ENCODE measurements at places on chromosomes 12 and 14.

GRCh38 chr12:6534695-6534944 lies 303 bp downstream of the GAPDH start:
- no peak for DNase-seq

- DNase-seq = no peak
Observed at GRCh38 chr14:38079268-38079667, 128.4 kb upstream of the SSTR1 start.

GRCh38 chr12:27523305-27523641 lies 733 bp upstream of the PPFIBP1 start:
- DNase-seq = no peak

DNA sequence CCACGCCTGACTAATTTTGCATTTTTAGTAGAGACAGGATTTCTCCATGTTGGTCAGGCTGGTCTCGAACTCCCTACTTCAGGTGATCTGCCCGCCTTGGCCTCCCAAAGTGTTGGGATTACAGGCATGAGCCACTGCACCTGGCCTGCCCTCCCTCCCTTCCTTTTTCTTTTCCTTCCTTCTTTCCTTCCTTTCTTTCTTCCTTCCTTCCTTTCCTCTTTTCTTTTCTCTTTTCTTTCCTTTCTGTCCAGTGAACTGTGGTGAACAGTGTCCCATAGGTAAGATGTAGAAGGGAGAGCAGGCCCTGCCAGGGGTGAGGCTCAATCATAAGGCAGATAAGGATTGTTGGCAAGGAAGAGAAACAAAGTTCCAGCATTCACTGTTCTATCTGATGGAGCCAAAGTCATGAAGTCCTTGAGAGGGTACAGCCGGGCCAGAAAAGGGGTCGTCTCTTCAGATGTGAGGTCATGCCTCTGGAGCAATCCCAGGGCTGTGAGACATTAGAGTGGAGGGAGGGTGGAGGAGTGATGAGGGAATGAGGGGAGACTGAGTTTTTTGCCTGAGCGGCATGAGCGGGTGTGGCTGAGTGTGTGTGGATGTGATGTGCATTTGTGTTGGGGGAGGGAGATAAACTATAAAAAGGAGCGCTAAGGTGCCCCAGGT lies 4.2 kb upstream of the MLF2 start:
- no peak for DNase-seq

DNA sequence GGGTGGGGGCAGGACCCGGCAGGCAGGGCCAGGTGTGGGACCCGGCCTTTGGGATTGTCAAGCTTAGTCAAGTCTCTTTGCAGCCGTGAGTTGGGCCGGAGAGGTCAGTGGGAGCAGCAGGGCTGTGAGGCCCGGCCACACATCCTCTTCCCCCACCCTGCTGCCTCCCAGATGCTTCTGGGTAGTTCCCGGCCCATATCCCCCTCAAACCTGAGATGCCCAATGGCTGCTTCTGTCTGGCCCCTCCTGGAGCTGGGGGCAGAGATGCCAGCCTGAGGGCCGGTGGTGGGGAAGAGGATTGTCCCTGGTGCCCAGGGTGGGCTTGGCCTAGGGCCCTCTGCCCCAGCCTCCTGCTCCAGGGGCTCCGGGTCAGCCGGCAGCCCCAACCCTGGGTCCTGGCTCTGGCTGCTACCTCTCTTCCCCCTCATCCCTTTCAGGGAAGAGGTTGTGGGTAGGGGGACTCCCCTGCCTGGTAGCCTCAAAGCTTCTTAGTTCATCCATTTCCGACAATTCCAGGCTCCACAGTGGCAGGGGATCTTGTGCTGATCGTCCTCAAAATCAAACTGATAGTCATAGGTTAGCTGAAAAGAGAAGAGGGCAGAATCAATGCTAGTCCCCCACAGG lies 2.8 kb upstream of the PRKAG1 start:
- no peak for DNase-seq

DNA sequence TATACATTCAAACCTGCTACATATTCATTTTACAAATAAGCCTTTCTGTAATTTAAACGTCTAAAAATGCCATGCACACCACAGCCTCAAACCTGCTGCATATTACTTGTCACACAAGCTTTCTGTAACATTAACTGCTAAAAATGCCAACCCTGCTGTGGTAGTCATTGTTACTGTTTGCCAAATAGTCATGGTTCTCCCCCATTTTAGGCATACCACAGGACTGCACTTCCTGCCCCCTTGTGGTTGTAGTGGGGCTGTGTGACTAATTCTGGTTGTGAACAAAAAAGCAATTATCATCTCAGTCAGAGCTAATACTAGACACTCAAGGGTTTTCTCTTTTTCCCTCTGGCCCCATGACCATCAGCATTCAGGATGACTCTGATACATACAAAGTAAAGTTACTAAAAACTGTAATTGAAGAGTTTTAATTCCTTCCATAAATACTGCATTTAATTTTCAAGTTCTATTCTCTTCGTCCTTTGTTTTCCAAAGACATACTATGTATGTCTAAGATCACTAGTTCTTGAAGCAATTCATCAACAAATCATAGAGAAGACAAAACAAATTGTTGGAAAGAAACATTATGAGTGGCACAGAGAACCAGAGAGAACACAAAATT lies 5.7 kb upstream of the SLC35F4 start:
- no peak for DNase-seq

DNA sequence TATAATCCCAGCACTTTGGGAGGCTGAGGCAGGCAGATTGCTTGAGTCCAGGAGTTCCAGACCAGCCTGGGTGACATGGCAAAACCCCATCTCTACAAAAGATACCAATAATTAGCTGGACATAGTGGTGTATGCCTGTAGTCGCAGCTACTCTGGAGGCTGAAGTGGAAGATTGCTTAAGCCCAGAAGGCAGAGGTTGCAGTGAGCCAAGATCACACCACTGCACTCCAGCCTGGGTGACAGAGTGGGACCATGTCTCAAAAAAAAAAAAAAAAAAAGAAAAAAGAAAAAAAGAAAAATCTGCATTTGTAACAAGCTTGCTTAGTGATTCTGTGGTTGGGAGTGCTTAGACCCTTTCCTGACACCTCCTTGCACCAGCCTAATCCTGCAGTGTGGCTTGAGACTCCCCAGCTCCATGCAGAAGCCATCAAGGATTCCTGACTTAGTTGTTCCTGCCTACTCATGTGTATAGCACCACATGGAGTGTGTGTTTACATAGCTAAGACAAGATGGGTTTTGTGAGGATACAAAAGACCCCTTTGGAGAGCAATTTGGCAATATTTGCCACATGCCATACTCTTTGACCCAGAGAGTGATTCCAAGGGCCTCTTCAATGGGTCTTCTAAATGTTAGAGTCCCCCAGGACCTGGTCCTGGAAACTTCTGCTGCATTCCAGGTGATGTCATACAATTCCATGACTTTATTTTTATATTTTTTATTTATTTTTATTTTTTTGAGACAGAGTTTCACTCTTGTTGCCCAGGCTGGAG lies 5.1 kb upstream of the TMED10 start:
- DNase-seq = no peak

GRCh38 chr12:121181181-121181580 lies 28.7 kb upstream of the P2RX4 start:
- DNase-seq = no peak

GRCh38 chr12:51076236-51076930 lies 7.0 kb downstream of the CSRNP2 start:
- DNase-seq = no peak

DNA sequence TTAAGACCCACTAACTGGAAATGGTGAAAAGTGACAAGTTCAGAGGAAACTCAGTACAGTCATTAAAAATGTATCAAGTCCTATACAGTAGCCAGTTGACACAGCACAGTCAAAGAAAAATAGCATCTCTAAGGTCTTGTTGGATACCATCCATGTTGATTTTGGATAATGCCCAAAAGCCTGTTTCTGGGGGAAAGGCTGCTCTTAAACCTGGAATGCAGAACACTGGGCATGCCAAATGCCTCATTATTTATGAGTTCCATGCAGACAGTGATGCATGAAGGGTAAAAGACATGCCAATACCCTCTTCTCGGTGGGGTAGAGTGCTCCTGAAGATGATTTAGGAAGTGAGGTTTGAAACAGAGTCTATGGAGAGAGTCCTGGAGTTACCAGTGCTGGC lies 29.6 kb downstream of the KCNK13 start:
- no peak for DNase-seq

DNA sequence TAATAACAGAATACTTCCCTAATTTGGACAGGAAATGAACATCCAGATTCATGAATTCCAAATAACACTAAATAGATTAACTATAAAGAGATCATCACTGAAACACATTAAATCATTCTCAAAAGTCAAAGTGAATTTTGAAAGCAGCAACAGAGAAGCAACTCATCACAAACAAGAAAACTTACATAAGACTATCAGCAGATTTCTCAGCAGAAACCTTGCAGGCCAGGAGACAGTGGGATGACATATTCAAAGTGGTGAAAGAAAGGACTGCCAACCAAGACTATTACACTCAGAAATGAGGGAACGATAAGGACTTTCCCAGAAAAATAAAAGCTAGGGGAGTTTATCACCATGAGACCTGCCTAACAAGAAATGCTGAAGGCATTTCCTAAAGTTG lies 70.8 kb downstream of the ITPR2 start:
- no peak for DNase-seq

- DNase-seq = no peak
Observed at GRCh38 chr12:13026286-13026685, 17.9 kb upstream of the FAM234B start.

DNA sequence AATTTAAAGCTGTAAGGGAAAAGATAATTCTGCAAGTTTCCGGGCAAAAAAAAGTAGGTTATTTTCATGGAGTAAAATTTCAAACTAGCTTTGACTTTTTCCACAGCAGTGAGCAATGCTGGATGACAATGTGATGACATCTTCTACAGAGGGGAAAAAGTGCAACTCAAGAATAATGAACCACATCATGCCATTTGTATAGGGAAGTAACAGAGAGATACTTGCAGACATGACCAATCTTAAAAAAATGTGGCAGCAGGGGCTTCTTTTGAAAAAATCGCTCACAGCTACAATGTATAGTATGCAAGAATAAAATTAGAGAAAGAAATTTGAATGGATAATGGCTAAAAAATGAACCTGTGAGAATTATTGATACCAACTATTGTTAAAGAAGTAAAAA lies 115.5 kb downstream of the DHRS2 start:
- DNase-seq = no peak

- no peak for DNase-seq
Observed at GRCh38 chr14:100381395-100382105, 58.4 kb downstream of the SLC25A47 start.

Data from CD8-positive, alpha-beta memory T cell (primary cell).